GM20000 (cell line): ENCODE measurements at places on chromosomes 16 and 17.

- no peak for DNase-seq
Observed at GRCh38 chr17:61503961-61504360, 51.7 kb downstream of the TBX4 start.

GRCh38 chr17:31453896-31454295 is 62.4 kb downstream of the RAB11FIP4 start:
- DNase-seq: no peak

- no peak for DNase-seq
Observed at GRCh38 chr17:70484496-70484895, 315.2 kb downstream of the KCNJ2 start.

DNA sequence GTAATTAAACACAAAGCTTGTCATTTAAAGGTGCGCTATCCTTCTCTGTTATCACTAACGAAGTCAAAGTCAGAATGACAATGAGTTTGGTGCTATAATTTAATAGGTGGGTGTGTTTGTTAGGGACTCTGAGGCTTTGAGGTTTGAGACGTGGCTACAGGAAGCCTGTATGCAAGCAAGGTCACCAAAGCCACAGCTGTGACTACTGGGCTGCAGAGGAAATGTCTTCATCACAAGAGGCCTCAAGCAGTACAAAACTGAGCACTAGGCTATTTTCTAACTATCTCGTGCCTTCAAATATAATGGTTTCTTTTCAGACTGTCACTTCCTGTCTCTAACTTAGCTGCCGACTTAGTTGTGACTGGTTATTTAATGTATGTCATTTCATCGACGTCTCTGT is 141.2 kb downstream of the AATF start:
- DNase-seq: peak; percentile 80

DNA sequence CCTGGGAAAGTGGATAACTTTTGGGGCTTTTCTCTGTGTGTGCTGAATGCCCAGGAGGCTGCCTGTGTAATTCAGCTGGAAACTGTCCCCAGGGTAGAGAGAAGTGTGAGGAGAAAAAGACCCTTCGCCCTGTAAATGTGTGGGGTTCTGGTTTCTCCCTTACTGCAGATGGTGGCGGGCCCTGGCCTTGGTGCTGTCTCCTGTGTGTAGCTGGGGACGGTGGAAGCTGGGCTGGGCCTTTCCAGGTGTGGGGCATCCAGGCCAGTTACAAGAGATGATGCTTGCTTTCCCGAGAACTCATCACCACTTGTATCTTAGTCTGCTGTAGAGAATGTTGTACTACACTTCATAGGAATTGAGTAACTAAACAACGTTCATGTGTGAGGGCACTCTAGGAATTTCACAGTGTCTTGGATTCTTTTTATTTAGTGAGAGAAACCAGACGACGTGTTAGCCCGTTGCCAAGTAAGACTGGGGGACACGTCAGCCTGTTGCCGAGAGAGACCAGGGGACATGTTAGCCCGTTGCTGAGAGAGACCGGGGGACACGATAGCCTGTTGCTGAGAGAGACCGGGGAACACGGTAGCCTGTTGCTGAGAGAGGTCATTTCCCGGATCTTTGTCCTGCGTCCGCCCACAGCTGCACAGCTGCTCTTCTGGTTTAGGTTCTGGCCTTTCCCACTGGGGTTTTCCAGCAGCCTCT is 43.1 kb downstream of the TBCD start:
- no peak for DNase-seq

DNA sequence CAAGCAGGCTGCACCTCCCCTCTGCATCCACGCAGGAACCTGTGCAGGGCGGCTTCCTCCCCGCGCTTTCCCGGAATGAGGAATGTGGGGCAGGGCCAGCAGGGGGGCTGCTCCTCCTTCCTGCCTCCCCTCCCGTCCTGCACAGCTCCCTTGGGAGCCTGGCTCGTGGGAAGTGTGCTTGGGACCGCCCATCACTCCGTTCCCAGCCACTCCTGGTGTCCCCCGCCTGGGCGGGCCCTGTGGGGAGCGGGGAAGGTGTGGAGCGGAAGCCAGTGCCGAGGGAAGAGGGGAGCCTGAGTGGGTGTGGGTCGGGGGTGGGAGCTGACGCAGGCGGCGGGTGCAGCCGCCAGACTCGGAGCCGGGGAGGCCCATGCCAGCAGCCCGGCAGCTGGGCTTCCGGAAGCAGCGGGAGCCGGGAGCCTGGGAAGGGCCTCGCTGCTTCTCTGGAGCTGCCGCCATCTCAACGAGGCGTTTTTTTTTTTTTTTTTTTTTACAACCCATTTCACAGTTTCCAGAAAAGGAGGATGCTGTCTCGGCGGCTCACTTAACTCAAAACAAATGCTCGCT is 24.1 kb downstream of the BAHCC1 start:
- no peak for DNase-seq

DNA sequence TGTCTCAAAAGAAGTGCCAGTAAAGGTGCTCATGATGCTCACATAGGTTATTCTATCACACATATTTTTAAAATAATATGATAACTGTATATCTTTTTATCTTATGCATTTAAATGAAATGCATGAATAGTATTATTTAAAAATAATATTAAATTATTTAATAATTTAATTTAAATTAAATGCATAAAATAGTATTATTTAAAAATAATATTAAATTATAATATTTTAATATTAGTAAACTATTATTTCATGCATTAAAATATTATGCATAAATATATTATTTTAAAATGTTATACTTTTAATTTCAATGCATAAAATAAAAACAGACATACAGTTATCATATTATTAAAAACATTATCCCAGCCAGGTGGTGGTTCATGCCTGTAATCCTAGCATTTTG is 33.4 kb downstream of the TMC7 start:
- no peak for DNase-seq

DNA sequence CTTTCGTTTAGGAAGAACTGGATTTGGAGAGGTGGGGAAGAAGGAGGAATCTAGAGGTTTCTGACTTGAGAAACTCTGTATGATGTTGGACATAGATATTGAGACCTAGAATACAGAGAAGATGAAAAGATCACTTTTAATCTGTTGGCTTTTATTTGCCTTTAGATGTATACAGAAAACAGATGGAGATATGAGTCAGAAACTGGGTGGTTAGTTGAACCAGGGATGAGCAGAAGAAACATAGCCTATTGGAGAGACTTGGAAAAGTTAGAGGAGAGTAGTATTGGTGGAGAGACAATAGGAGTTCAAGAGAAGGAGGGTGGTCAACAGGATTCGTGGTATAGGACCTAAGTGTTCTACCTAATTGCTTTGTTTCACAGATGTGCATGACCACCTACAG is 5.1 kb downstream of the PHAF1 start:
- no peak for DNase-seq

DNA sequence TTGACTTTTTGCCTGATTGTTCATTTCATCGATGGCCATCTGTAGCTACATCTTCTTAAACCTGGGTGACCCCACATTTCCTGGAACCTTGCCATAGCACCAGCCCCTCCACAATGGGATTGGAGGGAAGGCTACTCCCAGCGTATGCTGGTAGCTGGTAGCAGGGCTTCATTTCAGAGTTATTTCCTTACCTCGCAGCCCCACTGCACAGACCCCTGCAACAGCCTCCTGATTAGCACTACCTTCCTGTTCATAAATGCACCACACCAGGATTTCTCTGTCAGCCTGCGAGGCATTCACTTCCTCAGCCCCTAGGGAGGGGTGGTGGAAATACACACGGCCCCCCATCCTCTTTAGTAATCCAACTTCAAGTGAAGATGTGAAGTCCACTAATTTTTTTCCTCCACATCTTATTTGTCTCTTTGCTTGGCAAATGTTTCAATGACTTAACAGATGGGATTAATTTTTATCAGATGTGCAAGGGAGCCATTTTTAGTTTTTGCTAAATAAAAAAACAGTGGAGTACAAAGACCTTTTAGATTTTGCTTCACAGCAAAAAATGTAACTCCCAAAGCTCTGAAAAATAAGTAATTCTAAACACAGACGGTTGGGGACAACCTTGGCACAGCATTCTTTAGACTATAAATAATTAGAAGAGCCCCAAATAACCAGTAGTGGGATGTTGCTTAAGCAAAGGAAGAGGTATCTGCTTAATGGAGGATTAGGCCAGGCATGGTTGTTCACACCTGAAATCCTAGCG is 76.6 kb downstream of the CLEC16A start:
- DNase-seq: no peak

DNA sequence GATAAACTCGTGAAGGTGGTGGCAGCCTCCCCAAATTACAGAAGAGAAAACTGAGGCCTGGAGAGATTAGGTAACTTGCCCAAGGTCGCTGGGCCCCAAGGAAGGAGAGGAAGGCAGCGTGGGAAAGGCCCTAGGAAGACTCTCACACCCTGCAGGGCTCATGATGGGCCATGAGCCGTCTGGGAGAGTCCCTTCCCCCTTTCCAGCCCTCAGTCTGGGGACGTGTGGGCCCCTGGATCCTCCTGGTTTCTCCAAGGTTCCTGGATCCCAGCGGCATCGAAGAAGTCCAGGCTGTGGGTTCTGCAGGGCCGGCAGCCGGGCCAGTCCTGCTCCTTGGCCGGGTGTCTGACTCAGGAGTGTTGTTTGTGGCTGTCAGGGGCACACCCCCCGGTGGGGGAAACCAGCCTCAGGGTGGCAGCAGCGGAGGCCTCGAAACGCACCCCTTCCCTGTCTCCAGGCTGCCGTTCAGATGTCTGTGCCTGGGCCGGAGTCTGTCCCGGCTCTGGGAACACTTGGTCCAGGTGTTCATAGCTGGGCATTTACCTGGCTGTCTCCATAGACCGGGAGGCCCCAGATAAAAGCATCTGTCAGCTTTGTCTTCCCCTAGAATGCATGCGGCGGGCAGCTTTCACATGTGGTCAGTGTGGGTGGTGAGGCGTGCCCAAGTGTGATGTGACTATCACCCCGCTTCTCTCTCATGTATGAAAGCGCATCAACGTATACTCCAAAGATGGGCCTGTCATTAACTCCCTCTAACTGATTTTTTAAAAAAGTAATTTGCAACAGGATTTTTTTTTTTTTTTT is 3.7 kb upstream of the RAP1GAP2 start:
- no peak for DNase-seq

DNA sequence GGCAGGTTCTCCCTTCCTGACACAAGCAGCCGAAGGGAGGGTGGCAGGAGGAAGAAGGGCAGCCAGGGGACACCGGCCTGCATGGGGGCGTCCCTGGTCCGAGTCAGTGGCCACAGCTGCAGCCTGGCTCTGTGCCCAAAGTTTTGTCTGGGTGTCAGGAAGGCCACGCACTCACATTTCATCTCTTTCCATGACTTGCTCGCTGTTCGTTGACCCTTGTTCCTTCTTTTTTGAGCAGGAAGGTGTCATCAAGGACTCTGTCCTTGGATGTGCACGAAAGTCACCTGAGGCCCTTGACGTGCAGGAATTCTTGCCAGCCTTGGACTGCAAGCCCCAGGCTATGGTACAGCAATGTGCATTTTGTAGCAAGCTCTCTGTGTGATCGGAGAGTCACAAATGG is 93.3 kb downstream of the TNFRSF13B start:
- no peak for DNase-seq

DNA sequence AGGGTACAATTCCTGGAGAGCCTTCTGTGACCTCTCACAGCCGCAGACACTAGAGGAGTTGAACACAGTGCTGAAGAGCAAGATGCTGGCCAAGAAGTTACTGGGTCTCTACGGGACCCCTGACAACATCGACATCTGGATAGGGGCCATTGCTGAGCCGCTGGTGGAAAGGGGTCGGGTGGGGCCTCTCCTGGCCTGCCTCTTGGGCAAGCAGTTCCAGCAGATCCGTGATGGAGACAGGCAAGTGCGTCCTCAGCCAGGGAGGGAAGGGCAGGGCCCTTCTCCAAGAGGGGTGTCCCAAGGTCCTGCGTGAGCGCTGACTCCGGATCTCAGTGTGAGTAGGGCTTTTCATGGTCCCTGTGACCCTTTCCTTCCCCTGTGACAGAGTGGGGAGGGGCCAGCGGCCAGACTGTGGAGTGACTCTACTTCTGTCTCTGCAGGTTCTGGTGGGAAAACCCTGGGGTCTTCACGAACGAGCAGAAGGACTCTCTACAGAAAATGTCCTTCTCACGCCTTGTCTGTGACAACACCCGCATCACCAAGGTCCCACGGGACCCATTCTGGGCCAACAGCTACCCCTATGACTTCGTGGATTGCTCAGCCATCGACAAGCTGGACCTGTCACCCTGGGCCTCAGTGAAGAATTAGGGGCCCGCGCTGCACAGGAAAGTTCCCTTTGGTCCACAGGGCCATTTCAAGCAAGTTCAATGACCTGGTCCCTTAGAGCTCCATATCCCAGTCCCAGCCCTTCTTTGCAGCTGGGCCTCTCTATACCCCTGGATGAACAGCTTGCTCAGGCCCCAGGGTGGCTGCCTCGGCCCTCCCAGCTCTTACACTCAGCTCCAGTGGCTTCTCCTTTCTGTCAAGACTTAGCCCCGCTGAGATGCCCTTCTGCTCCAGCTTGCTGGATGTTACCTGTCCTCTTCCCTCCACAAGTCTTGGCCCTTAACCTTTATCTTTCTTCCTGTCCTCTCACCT is 13.1 kb downstream of the MPO start:
- DNase-seq: no peak
